ENCODE measurements at places on chromosomes 6 and 20.

DNA sequence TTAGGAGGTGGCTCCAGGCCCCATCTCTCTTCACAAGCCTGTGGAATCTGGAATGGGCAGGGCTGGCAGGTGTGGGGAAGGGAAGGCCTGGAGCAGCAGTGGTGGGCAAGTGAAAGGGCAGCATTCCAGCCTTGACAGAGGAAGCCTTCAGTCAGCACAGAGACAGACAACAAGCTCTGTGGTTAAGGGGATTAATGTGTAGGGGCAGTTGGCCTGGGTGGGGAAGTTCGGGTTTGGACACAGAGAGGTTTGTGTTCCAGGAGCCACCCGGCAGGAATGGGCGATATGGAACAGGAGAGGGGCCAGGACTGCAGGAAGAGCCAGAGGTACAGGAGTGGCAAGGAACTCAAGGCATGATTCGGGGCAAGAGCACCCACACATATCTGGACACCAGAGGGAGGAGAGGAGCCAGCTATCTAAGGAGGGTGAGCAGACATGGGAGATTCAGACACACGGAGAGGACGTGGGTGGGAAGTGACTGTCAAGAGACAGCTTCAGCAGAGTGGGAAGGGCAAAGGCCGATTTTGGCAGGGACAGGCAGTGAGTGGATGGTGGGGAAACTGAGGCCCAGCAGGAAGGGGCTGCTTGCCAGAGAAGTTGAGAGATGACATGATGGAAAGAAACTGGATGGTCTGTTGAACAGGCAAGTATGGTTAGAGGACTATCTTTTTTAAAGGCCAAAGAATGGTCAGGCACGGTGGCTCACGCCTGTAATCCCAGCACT lies 2.5 kb upstream of the SLC44A4 start:
- no peak for DNase-seq

DNA sequence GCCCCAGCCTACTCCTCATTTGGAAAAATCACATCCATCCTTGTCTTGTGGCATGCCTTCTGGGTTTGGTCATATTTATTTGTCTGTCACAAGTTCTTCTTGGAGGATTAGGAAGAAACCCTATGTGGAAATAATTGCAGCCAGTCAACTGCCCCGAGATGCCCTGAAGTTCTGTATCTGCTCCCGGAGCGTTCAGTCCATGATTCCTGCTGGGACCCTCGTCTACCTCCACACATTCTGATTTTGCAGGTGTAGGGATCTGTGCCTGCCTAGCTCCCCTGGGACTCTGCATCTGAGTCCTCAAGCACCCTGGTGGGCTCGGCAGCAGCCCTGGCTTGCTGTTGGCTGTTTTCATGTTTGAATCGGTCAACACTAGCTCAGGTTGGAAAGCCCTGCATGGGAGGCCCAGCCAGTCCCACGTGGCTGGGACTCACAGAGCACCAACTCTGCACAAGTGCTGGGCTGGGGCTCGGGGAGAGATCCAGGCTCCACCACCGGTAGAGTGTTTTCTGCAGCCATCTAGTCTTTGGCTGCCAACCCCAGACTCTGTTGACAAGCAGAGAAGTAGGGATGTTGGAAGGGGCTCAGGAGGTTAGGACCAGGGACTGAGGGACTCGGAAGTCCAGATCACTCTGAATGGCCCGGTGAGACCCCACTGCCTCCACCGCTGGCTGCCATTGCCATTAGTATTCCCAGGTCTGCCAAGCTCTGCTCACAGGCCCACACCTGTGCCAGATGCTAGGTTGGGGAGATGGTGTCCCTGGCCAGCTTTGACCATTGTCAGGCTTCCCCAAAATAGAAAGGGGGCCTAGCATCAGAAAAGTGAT lies 183.5 kb upstream of the CST7 start:
- DNase-seq = no peak

DNA sequence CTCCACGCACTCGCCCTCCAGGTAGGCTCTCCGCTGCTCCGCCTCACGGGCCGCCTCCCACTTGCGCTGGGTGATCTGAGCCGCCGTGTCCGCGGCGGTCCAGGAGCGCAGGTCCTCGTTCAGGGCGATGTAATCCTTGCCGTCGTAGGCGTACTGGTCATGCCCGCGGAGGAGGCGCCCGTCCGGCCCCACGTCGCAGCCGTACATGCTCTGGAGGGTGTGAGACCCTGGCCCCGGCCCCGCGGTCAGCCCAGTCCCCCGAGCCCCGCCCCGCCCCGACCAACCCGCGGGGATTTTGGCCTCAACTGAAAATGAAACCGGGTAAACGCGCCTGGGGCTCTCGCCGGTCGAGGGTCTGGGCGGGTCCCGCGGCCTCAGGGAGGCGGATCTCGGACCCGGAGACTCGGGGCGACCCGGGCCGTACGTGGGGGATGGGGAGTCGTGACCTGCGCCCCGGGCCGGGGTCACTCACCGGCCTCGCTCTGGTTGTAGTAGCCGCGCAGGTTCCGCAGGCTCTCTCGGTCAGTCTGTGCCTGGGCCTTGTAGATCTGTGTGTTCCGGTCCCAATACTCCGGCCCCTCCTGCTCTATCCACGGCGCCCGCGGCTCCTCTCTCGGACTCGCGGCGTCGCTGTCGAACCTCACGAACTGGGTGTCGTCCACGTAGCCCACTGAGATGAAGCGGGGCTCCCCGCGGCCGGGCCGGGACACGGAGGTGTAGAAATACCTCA lies 598 bp downstream of the HLA-B start:
- DNase-seq = peak; percentile 34

- DNase-seq = peak; percentile 31
Observed at GRCh38 chr6:134517145-134517658, 199.3 kb upstream of the SGK1 start.

- DNase-seq = no peak
Observed at GRCh38 chr20:37649017-37649416, 44.8 kb upstream of the CTNNBL1 start.

DNA sequence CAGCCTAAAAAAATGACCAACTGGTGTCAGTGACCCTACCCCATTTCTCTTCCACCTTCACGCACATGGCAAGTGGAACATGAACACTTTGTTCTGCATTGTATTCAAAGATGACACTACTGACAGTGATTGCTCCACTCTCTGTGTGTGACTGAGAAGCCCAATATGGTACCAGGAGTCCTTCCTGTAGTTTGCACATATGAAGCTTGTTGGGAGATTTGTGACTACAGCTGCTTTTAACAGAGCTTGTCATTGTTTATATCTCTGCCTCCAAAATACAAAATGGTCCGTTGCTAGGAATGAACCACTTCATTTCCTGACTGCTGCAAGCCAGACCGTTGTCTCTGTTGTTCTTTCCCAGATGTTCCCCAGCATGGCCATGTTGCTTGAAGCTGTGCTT lies 140.3 kb upstream of the TCF21 start:
- no peak for DNase-seq

- DNase-seq = no peak
Observed at GRCh38 chr20:50121858-50122271, 8.9 kb upstream of the UBE2V1 start.

DNA sequence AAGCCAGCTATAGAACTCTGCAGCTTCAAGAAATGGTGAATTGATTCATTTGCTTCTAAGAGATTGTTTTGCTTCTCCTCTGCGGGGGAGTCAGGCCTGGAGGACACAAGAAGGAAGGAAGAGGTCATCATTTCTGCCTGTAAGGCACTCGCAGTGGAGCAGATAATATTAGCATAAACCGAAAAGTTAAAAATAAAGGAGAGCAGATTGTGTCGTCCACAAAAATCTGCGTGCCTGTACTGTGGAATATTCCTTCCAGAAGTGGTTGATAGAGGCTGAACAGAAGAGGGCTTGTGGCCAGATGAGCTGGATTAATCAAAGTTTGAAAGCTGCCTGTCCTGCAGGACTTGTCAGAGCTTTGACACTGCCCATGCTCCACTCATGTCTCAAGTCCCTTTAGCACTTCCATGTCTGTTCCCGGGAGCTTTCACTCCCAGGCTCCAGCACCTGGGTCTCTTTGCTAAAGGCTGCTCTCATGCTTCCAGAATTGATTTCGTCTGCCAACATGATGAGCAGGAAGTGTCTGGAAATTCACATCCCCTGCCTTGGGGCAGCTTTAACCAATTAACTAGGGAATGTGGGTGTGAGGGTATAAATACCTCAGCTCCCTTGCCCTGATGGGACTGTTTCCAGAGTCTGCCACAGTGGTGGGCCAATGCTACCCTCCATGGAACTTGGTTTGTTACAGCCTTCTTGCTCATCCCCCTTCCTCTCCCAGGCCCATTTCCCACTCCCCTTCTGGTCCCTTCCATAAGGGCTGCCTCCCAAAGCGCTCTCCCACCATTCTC lies 65.1 kb upstream of the STX16 start:
- DNase-seq = no peak

DNA sequence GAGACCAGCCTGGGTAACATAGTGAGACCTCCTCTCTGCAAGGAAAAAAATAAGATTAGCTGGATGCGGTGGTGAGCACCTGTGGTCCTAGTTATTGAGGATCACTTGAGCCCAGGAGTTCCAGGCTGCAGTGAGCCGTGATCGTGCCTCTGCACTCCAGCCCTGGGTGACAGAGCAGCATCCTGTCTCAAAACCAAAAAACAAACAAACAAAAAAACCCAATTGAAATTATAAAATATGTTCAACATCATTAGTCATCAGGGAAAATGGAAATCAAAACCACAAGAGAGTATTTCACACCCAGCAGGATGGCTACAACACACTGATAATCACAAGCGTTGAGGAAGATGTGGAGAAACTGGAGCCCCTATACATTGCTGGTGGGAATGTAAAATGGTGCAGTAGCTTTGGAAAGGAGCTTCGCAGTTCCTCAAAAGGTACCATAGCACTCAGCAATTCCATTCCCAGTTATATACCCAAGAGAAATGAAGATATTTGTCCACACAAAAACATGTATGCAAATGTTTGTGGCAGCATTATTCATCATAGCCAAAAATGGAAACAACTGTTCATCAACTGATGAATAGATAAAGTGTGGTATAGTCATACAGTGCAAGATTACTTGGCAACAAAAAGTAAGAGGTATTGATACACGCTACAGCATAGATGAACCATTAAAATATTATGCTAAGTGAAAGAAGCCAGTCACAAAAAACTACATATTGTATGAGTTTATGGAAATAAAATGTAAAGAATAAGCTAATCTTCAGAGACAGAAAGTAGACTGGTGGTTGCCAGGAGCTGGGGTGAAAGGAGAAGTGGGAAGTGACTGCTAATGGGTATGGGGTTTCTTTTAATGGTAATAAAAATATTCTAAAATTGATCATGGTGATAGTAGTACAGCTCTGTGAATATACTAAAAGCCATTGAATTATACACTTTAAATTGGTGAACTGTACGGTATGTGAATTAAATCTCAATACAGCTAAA lies 38.7 kb upstream of the RIPOR2 start:
- no peak for DNase-seq

GRCh38 chr6:79158856-79159516 lies 75.5 kb downstream of the HMGN3 start:
- no peak for DNase-seq

DNA sequence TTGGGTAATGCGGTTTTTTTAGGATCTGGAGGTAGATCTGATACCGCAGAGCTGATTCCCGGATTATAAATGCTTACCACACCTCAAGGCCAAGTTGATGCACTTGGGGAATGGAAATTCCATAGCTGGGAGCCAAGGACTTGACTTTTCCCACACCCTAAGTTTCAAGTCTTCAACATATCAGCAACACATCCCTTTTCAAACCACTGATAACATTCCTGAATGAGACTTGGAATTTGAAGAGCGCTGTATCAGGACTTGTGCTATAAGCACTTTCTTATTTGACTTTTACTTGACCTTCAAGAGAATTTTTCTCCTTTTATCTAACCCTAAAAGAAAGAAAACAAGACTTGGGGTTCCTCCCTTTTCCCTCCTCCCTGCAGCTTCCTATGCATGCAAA lies 90.6 kb upstream of the NAA20 start:
- DNase-seq = no peak

DNA sequence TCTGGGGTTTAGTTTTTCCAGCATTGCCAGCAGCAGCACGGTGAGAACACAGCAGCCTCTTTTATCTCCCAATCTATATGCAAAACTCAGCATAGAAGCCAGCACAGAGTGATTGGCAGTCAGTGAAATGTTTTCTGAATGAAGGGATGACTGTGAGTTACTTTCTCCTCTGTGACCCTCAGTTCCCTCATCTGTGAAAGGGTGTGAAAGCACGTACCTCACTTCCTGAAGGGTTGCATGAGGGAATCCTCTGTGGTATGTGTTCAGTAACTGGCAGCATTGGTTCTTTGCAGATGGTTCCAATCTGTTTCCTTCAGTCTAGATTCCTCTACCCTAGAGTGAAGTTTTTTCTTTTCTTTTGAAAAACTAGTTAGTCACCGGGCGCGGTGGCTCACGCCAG lies 40.0 kb downstream of the EFCAB8 start:
- no peak for DNase-seq

GRCh38 chr6:13355999-13356785 lies 27.9 kb upstream of the TBC1D7 start:
- DNase-seq = no peak

- no peak for DNase-seq
Observed at GRCh38 chr6:53358440-53359094, 9.8 kb upstream of the ELOVL5 start.

DNA sequence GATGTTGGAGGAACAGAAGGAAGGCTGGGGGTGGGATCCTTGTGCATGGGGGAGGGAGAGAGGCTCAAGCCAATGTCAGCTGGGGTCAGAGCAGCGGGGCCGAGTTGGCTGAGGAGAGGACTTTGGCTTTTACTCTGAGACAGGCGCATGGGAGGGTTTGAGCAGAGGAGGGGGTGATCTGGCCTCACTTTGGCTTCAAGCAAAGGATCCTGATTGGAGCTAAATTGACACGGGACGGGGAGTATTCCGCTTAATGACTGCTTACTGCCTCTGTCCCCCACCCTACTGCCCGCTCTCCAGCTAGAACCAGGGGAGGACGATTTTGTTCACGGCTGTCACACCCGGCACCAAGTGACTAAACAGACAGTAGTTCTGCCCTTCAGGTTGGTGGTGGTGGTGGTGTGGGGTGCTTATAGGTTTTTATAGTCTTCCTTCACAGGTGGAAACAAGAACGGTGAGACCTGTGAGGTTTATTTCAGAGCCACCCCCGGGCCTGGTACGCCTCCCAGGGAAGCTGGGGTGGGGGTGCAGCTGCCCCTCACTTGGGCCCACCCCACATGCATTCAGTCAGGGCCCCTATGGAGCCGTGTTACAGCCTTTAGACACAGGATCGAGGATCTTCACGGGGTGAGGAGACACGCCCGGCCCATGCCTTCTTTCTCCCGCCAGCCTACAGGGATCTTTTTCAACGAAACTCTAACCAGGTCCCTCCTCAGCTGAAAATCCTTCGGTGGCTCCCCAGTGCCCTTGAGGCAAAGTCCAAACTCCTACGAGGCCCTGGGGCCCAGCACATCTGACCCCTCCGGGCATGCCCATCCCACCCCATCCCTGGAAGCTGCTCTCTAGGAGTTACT lies 1.3 kb upstream of the SNAI1 start:
- DNase-seq = no peak

DNA sequence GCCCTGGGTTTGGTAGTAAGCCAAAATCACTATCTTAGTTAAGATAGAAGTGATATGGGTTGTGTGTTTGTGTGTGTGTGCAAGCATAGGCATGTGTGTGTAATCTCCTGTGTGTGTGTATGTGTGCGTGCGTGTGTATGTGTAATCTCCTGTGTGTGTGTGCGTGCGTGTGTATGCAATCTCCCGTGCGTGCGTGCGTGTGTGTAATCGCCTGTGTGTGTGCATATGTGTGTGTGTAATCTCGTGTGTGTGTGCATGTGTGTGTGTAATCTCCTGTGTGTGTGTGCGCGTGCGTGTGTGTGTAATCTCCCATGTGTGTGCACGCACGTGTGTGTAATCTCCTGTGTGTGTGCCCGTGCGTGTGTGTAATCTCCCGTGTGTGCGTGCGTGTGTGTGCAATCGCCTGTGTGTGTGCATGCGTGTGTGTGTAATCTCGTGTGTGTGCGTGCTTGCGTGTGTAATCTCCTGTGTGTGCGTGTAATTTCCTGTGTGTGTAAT lies 219.3 kb upstream of the GGTLC1 start:
- no peak for DNase-seq

Data from nephron progenitor cell (in vitro differentiated cells).